ENCODE measurements at places on chromosomes 7 and 10. TPM values are rescaled to one million over a fixed set of nuclear protein-coding genes. Genes with fewer than 3 reads are reported as not detected.

- DNase-seq, result no peak
Measured at GRCh38 chr10:1199345-1199673, 143.1 kb downstream of the WDR37 start.

- no peak for DNase-seq
Measured at GRCh38 chr7:142488036-142488633, 230.3 kb upstream of the PRSS58 start.

DNA sequence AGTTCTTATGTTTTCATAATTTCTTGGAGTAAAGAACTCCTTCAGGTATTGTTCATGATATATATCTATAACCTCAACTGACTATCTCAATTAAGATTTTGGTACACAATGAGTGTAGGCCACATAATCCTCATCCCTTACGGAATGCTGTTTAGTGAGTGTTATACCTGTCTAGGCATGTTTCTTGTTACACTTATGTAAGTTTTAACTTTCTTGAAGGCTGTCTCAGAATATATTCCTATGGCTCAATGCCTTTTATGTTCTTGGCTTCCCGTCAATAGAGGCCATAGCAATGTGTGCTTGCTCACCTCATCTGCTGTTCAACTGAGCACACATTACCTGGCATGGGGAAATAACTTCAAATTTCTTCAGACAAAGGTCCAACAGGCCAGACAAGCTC, 185.1 kb downstream of the CTTNBP2 start:
- DNase-seq, result no peak

Gene SLC12A9
- 18.3 TPM for total RNA-seq
